Uterine smooth muscle cell (primary cell): ENCODE measurements at places on chromosomes 7 and 10. TPM values are rescaled to one million over a fixed set of nuclear protein-coding genes. Genes with fewer than 3 reads are reported as not detected.

Gene OR9A2
- total RNA-seq: not detected in 2 replicates

Gene ELFN1
- total RNA-seq: 0.77 and 1.2 TPM in 2 replicates

Gene NRF1
- 12.0 and 17.6 TPM in 2 replicates for total RNA-seq

Gene OR2A5
- total RNA-seq: not detected in 2 replicates

Gene SGCE
- total RNA-seq: 71.6 and 78.4 TPM in 2 replicates

Gene ANXA8L1
- total RNA-seq: 0.22 TPM in 1 of 2 replicates, not detected in the other

Gene FKBP6
- total RNA-seq: under 0.01 TPM in 1 of 2 replicates, not detected in the other

Gene GSDME
- 56.4 and 61.7 TPM in 2 replicates for total RNA-seq
